OCI-LY7 (cell line): ENCODE measurements at places on chromosomes 4 and X. TPM values are rescaled to one million over a fixed set of nuclear protein-coding genes. Genes with fewer than 3 reads are reported as not detected.

Gene DLG3
- total RNA-seq = 0.09 TPM in 1 of 2 replicates, not detected in the other

Gene NDP
- not detected in 2 replicates for total RNA-seq

Gene CCSER1
- total RNA-seq = not detected in 2 replicates

Gene HSFX1
- 0.52 and 0.80 TPM in 2 replicates for total RNA-seq

Gene C4orf50
- total RNA-seq = not detected in 2 replicates

Gene TCP11X2
- total RNA-seq = not detected in 2 replicates

Gene CXCL11
- 0.40 TPM in 1 of 2 replicates, not detected in the other for total RNA-seq

Gene GAGE13
- total RNA-seq = not detected in 2 replicates

Gene ADH1B
- not detected in 2 replicates for total RNA-seq

Gene VCX3B
- not detected in 2 replicates for total RNA-seq
